ENCODE measurements at places on chromosomes 5 and 9.

GRCh38 chr9:114561771-114562170, 25.8 kb upstream of the ATP6V1G1 start:
- no peak for DNase-seq

- DNase-seq: no peak
These were observed 42.5 kb upstream of the EXOC3 start for GRCh38 chr5:400282-401145.

GRCh38 chr9:28735738-28736342, 1162.6 kb upstream of the C9orf72 start:
- no peak for DNase-seq

DNA sequence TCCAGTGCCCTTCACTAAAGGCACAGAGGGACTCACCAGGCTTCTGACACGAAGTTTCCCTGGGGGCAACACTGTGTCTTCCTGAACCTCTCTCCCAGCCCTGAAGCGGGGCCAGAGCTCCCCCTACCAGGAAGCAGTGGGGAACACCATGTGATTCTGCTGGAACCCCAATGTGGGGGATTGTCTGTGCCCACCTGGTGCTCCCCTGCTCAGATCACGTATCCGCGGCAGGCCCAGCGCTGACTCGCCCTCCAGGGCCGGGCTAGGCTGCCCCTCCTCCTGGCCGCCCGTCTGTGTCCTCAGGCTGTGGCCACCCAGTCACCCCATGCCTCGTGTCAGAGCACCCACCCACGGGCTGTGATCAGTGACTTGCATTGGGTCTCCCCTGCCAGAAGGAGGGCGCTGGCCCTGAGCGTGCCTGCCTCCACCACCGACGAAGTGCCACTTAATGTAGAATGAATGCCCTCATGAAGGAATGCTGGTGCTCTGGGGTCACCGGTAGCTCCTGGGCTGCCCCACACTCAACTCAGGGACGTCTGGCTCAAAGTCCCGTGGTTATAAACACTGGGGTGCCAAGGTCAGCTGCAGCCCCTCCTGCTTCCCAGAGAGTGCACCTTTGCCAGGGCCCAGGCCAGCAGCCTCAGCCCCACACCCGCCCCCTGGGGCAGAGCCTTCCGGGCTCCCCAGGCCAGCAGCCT, 22.1 kb downstream of the SARDH start:
- no peak for DNase-seq

Data from GOT3 (cell line).